ENCODE measurements at places on chromosomes 13 and 19.

GRCh38 chr13:67515895-67516294, 285.8 kb upstream of the PCDH9 start:
- DNase-seq: peak; percentile 32

DNA sequence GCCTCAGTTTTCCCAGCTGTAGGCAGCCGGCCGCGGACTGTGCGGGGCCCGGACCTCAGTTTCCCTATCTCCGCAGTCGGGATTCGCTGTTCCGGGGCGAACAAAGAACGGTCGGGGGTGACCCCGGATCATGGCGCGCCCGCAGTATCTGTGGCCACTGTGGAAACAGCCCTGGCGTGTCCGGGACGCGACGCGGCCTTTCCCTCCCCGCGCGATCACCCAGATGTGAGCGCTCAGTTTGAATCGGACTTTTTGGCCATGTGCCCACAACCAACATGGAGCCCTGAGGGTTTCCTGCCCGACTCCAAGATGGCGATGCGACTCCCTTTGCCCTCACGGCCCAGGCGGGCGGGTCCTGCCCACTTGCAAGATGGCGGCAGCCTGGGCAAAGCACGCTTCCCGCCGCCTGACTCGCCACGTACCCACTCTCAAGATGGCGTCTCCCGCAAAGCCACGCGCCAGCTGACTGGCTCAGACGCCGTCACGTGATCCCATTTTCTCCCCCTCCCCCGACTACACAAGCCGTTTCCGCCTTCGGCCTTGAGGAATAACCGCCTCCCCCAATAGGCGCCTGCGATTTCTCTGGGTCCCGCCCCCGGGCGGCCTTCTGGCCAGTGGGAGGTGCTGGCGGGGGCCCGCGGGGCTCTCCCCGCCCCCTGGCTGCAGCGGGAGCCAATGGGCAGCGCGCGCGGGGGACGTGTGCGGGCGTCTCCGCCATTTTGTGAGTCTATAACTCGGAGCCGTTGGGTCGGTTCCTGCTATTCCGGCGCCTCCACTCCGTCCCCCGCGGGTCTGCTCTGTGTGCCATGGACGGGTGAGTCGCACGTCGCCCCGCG, at the start of gene PTBP1:
Gene PTBP1 (plus strand): TSS at position 761 of the 836 bp plus-strand sequence. CDS start 46 bp downstream, at position 807.
- DNase-seq: peak; percentile 99

DNA sequence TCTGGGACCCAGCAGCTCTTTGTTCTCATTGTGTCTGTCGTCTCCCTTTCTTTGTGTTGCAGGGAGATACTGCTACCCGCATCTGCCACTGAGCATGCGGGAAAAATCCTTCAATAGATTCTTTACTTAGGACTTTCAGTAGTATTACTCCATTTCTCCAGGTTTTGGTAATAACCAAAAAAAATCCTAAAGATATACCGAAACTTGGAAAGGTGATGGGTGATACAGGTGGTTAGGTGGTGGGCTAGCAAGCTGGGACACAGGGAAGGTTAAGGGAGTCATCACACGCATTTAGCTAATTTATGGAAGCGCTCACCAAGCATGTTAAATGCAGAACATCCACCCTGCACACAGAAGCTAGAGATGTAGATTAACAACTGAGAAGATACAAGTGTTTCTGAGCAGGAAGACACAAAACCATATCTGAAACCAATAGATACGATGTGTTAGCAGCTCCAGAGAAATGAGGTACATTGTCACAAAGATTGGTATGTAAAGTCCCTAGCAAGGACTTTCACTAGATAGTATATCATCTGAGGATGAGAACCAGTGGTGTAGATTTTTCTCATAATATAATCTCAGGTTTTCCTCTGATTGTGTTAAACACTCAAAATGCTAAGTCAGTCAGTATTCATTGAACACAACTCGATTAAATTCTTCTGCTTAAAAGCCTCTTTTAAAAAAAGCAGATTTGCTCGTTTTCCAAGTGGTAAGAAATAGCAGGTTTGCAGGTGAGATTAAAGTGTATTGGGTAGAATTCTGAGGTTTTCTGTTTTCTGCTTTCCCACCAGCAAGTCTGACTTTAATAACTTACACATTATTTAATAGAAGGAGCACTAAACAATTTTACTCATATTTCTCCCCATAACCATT, 1.2 kb upstream of the SLAIN1 start:
- peak; percentile 52 for DNase-seq

- DNase-seq: peak; percentile 45
Measured at GRCh38 chr19:48325265-48325910, at the start of gene EMP3. Gene EMP3, plus strand, starts transcription at chr19:48325552. Its CDS starts 1,293 bp downstream, at chr19:48326845.

GRCh38 chr13:71255633-71256032, 611.4 kb downstream of the DACH1 start:
- DNase-seq: no peak

- peak; percentile 64 for DNase-seq
Measured at GRCh38 chr19:2462635-2463421, 6.1 kb upstream of the LMNB2 start.

GRCh38 chr13:29901710-29902631, 51.6 kb upstream of the UBL3 start:
- DNase-seq: no peak
